ENCODE measurements at places on chromosomes 5 and 9.

- DNase-seq: no peak
Measured at GRCh38 chr5:69432412-69433206, 17.7 kb downstream of the MARVELD2 start.

GRCh38 chr5:86686046-86686445, 68.3 kb downstream of the COX7C start:
- DNase-seq: no peak

- DNase-seq: no peak
Measured at GRCh38 chr5:163633926-163634460, 128.6 kb downstream of the MAT2B start.

DNA sequence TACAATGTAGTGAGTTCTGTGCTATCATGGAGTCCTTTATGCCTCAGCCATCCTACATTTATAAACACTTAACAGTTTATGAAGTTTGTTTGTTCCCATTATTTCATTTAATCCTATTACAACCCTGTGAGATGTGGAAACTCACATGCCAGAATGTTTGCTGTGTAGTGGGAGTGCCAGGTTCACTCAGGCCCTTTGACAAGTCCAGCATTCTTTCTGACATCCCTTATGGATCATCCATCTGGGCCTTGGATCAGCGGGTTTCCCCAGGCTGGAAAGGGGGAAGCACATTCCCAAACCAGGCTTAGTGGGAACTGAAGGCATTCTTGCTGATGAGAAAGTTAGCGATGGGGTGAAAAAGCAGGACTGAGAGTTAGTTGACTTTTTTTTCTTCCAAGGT, 128.1 kb upstream of the OTULINL start:
- no peak for DNase-seq

DNA sequence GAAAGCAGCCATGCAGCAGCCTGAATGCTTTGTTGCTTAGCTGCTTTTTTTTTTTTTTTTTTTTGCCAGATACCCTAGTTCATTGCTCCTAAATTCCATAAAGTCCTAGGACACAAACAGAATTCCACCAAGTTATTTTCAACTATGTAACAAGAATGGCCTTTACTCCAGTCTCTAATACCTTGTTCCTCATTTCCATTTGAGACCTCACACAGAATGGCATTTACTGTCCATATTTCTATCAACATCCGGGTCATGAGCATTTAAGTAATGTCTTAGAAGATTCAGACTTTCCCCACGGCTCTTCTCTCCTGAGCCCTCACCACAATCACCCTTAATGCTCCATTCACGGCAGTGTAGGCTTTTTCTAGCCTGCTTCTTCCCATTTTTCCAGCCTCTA, 31.7 kb upstream of the FBXW11 start:
- DNase-seq: no peak

- DNase-seq: no peak
Measured at GRCh38 chr5:146995878-146996277, 117.3 kb upstream of the PPP2R2B start.

All from effector CD4-positive, alpha-beta T cell (primary cell).